ENCODE measurements at places on chromosomes 6 and 20.

GRCh38 chr20:20415321-20415720 lies 47.4 kb downstream of the INSM1 start:
- no peak for DNase-seq

- DNase-seq, result no peak
Measured at GRCh38 chr20:38873050-38873581, 53.1 kb upstream of the FAM83D start.

GRCh38 chr20:50625986-50626677 lies 65.2 kb downstream of the RIPOR3 start:
- DNase-seq, result peak; percentile 46

GRCh38 chr20:23129266-23129665 lies 43.1 kb upstream of the CD93 start:
- DNase-seq, result no peak

- DNase-seq, result peak; percentile 55
Measured at GRCh38 chr20:2984956-2985661, 58.3 kb upstream of the GNRH2 start.

DNA sequence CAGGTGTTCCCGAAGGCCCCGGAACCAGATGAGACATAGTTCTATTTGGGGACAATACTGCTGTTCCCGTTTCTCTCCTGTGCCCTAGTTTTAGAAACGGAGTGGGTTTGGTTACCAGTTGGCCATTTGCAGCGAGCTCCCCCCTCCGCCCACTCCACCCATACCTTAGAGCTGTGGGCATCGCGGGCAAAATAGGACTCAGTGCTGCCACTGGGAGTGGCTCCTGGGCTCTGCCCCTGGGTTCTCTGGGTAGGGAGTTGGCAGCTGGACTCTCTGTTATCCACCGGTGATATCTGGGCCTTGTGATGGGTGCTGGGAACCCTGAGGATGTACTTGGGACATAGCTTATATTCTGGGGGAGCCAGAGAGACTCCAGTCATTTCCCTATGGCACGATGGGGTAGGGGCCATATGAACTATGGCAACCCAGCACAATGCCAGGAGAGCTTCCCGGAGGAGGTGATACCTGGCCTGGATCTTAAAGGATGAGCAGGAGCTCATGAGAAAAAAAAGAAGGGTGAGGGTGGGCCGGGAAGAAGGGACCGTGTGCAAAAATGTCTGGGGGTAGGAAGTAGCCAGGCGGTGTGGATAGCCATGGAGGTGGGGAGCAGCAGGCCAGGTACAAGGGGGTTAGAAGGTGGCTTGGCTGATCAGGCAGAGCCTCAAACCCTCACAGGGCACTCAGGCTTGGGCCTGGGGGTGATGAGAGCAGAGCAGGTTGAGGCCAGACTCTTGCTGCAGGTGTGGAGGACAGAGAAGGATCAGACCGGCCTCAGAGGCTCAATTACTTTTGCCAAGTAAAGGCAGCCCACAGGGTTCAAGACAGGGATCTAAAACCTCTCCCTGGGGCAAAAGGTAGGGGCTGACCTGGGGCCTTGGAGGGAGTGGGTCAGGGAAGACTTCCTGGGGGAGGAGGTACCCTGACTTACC lies 9.6 kb downstream of the SRC start:
- no peak for DNase-seq

DNA sequence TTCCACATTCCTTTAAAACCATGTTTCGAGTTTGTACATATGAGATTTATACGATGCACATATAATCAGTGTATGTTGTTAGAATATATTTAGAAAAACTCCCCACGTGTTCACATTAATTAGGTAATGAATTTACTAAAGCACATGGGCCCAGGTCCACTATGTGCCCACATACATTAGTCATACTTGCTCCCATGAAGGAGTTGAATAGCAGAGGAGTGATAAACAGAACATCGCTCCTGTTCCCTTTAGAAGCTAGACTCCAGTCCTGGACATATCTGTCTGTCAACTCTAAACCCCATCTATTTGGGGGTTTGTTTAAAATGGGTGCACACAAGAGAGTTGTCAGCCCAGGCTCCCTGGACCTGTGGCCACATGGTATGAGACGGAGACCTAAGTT lies 108.1 kb upstream of the TIAM2 start:
- DNase-seq, result no peak

GRCh38 chr6:85465762-85466161 lies 15.9 kb downstream of the NT5E start:
- no peak for DNase-seq

- no peak for DNase-seq
Measured at GRCh38 chr6:120290964-120291363, 941.4 kb upstream of the MAN1A1 start.

GRCh38 chr6:129140526-129140925 lies 257.6 kb downstream of the LAMA2 start:
- peak; percentile 72 for DNase-seq

DNA sequence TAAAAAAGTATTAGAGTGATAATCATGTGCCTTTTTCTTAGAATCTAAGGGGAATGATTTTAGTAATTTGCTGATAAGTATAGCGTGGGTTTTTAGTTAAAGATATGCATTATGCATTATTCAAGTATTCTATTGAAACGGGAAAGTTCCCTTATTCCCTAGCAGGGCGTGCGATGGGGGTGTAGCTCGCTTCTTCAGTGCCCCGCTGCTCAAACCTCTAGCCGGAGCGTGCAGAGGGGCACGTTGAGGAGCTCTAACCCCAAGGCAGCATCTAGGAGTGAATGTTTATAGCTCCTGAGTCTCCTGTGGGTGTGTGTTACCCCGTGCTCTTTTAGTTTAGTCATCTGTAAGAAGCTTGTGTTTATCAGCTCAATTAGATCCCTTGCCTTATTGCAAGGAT lies 1339.5 kb upstream of the MAP3K7 start:
- no peak for DNase-seq

- no peak for DNase-seq
Measured at GRCh38 chr6:9936551-9936950, 478.3 kb downstream of the TFAP2A start.

DNA sequence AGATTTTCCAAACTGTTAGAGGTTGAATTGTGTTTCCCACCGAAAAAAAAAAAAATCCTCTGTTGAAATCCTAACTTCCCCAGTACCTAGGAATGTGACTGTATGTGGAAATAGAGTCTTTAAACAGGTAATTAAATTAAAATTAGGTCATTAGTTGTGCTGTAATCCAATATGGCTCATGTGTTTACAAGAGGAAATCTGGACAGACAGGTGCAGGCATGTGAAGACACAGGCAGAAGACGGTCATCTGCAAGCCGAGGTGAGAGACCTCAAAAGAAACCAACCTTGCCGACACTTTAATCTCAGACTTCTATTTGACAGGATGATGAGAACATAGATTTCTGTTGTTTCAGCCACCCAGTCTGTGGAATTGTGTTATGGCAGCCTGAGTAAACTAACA lies 28.6 kb upstream of the EZR start:
- no peak for DNase-seq

DNA sequence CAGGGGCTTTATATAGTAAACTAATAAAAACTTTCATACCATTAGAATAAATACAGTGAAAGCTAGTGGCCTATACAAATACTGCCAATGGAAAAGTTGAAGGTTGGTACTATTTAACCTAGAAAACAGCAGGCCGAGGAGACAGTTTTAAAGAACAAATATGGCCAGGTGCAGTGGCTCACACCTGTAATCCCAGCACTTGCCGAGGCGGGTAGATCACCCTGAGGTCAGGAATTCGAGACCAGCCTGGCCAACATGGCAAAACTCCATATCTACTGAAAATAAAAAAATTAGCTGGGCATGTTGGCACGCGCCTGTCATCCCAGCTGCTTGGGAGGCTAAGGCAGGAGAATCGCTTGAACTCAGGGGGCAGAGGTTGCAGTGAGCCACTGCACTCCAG lies 24.8 kb downstream of the GLYATL3 start:
- no peak for DNase-seq

All from AG10803 (cell line).